ENCODE measurements at places on chromosomes 16 and 17.

- DNase-seq: no peak
These were observed 7.3 kb downstream of the C16orf86 start for GRCh38 chr16:67673712-67674580.

DNA sequence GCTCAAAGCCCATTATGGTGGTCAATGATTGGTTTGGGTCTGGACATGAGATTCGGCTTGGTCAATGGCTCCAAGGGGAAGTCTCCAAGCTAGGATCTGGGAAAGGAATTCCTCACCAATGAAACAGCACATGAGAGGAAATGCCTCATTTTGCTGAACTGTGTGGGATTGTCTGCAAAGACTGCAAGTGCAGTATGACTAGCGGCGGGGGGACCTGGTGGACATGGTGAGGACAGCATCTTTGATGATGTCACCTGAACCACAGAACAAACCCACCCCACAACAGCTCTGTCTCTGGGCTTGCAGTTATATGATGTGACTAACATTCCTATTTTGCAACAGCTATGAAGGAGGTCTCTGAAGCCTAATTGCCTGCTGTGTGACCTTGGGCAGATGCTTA lies 50.6 kb upstream of the NKD1 start:
- no peak for DNase-seq

- no peak for DNase-seq
These were observed 34.7 kb downstream of the EPN2 start for GRCh38 chr17:19271780-19272357.

DNA sequence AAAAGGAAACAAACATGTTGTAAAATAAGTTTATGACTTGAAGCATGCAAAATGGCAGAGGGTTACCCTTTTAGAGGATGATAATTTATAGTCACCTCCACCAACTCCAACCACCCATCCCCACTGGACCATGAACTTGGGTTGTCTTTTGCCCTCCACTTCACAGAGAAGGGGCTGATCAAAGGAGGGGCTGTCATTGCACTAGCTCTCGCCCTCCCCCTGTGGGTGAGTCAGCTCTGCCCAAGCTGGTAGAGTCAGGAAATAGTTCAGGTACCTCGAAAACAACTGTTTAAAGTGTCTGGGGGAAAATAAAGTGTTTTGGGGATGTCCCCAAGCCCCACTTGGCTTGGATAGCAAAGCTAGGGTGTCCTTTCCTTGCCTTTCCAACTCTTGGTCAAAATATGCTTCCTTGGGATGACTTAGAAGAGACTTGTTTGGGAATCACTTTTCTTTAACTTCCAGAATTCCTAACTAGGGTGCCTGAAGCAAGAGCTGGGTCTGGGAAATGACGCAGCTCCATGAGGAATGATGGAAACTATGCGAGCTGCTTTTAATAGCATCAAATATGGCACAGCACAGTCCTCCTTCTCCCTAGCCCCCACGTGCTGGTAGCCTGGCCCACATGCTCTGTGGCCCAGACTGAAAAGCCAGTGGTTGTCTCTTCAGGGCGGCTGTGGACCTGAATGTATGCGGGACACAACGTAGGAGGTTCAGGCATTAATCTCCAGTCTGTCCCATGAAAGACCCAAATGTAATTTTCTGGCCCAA lies 40.7 kb downstream of the TBX4 start:
- DNase-seq: no peak

- DNase-seq: no peak
These were observed 124.2 kb downstream of the METRNL start for GRCh38 chr17:83203472-83204221.

- no peak for DNase-seq
These were observed 7.5 kb downstream of the SLC6A4 start for GRCh38 chr17:30228011-30228410.

DNA sequence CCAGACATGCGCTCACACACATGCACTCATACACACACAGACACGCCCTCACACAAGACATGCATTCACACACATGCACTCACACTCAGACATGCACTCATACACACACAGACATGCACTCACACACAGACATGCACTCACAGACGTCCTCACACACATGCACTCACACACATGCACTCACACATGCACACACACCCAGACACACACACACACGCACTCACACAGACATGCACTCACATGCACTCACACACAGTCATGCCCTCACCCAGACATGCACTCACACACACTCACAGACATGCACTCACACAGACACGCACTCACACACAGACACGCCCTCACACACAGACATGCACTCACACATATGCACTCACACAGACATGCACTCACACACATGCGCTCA lies 2.1 kb upstream of the ZNF469 start:
- DNase-seq: no peak

GRCh38 chr16:88478889-88479792 lies 26.1 kb downstream of the ZFPM1 start:
- no peak for DNase-seq

GRCh38 chr17:27492470-27492869 lies 36.2 kb downstream of the KSR1 start:
- no peak for DNase-seq

All from stimulated activated CD4-positive, alpha-beta T cell treated with anti-CD3 and anti-CD28 coated beads, Interleukin-1b, Interleukin-23, amount 100 ng/mL, for 24 hours (primary cell).